ENCODE measurements at places on chromosomes 4 and X.

DNA sequence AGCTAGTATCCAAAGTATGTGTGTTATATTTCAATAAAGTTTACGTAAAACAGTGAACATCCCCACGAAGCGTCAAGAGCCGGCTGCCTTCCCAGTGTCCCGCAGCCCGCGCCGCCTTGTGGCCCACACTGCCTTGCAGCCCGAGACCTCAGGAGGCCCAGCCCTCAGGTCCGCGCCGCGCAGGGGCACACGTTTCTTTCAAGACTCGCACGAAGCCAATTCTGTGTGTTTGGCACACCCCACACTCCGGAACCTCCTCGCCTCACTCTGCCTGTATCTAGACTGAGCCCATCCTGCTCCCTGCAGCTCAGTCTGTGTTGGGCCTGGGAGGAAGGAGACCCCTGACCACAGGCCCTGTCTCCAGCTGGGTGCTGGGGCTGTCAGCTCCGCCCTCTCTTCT lies 5.8 kb downstream of the LRPAP1 start:
- DNase-seq: no peak

DNA sequence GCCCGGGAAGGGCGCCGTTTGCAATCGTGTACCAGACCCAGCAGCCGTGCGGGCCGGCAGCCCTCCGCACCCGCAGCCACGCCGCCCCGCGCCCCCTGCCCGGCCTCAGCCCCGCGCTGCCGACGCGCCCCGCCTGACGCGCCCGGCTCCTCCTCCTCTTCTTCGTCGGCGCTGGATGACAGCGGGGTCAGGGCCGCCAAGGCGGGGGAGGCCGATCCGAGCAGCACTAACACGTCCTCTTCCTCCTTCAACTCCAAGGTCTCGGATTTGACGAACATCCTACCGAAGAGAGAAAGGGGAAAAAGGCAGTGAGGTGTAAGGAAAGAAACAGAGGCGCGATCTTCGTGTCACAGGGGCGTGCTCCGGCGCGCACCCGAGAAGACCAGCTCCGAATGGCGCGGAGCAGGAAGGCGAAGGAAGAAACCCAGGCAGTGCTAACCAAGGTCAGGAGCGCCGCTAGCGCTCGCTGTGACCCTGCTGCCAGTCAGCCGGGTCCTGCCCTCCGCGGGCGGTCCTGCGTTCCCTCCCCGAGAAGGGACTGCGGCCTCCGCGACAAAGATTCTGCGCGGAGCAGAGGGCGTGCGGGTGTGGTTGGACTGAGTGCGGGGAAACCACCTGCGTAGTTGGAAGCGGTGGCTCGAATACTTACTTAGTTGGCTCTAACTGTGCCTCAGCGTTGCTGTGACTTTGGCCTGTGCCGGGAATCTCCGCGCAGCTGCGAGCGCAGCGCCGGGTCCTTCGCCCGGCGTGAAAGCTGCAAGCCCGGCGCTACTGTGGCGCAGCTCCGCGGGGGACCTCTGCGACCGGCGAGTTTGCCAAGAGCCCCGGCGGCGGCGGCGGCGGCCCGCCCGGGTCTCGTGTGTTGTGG lies 548 bp downstream of the NEUROG2 start:
- peak; percentile 35 for DNase-seq

DNA sequence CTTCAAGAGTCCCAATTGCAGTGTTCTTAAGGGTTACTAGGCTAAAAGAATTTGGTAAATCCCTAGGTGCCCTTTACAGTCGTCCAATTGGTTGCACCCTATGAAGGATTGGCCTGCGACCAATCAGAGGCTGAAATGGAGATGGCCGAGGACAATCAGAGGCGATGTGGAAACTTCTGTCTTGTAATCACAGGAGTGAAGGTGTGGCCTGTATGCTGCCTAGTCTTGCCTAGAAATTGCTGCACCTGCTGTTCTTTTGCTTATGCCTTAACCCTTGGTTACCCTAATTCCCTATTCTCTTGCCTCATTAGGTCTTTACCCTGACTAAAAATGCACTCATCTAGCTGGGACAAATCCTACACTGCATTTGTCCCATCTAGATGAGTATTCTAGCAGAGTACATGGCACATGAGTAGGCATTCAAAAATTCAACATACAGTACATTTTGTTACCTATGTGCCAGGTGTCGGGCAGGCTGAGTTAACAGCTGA lies 1.0 kb upstream of the DCK start:
- no peak for DNase-seq

DNA sequence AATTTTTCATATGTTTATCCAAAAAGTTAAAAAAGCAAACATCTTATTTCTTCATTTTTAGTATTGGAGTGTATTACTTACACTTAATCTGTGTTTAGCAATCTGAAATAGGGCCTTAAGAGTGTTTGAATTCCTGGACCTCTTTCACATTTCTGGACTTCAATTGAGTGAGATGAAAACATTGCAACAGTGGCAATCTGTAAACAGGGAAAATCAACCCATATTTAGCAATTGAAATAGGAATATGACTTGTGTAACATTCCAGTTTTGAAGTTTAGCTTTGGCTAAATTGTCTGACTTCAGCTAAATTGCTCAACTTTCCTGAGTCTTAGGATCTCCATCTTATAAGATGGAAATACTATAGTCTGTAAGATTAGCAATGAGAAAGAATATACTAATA lies 34.6 kb upstream of the FHL1 start:
- DNase-seq: no peak

GRCh38 chr4:123701131-123701575 lies 304.6 kb downstream of the SPRY1 start:
- no peak for DNase-seq
